G401 (cell line): ENCODE measurements at places on chromosomes 5 and 9.

GRCh38 chr9:38414040-38414723, 10.1 kb downstream of the IGFBPL1 start:
- DNase-seq: peak; percentile 80

GRCh38 chr5:150599917-150600511, 40.4 kb upstream of the SYNPO start:
- no peak for DNase-seq

DNA sequence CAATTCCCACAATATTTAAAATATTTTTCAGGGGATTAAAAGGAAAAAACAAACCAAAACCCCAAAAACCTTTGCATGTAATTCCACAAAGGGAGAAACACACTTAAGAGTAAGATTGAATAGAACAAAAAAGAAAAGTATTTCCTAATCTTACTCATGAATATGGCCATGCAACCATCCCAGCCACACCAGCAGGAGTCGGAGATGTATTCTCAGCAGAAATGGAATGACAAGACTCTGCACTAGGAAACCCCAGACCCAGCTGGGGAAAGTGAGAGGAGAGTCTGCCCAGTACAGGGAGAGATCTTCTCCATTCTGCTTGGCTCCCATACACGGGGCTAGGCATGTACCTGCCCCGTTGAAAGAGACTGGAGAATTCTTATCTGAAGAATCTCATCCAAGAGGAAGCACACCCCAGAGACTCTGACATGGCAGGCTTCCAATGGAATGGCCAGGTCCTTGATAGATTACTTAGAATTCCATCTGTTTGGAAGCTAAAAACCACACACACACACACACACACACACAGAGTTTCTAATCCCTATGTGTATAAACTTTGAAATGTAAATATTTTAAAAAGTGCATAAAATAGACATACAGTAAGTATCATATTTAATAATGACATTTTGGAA, 118.8 kb downstream of the GADD45G start:
- no peak for DNase-seq

DNA sequence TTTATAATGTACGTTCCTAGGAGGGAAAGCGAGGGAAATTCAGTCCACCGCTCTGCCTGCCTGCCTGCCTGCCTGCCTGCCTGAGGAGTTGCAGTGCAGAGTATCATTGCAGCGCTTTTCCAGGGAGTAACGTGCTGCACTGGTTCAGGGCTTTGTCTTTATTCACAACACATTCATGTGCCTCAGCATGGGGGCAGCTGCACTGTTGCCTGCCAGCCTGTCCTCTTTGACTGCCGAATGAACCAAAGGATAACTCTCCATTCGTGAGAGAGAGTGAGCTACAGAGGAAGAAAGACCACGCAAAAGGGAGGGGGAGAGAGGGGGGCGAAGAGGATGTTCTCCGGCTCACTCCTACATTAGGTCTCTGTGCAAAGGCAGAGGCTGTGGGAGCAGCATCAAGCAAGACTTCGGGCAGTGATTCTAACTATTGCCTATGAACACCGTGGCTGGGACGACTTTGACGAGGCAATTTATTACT, 791.2 kb downstream of the MAT2B start:
- DNase-seq: no peak

GRCh38 chr9:131020388-131020787, 11.4 kb downstream of the LAMC3 start:
- DNase-seq: no peak

GRCh38 chr5:43268188-43268820, 44.9 kb downstream of the HMGCS1 start:
- no peak for DNase-seq

- DNase-seq: no peak
These were observed 76.9 kb downstream of the UBE2R2 start for GRCh38 chr9:33893861-33894260.

- no peak for DNase-seq
These were observed 305.4 kb upstream of the MSX2 start for GRCh38 chr5:174418809-174419539.

DNA sequence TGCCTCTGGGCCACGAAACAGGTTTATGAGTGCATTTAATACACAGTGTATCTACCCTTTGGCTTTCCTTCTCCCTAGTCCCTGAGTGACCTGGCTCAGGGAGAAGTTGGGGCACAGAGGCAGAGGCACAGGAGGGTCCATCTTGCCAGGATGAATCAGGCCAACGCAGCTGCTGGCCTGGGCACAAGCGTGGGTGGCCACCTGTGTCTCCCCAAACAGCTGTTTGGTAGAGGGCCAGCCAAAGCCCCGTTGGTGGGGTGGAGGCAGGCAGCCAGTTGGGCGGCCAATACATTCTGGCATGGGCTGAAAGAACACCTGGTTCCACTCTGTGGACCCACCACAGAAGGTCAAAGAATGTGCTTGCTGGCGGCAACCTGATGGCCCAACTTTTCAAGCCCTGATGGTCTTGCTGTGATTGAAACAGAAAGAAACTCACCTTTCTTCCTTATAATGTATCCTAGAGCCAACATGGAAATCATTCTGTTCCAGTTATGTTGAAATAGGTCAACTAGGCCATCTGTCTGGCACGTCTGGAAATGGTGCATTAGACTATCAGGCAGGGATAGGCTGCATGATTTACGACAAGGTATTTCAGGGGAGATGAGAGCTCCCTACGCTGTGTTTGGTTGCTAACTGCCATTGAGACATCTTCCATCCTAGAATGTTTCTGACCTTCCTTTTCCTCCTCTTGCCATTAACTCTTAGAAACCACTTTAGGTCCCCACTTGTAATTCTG, 337.4 kb downstream of the ADAMTS6 start:
- peak; percentile 21 for DNase-seq

GRCh38 chr5:73447530-73448462, 781 bp downstream of the FOXD1 start:
- DNase-seq: peak; percentile 37

GRCh38 chr5:98514215-98514614, 259.2 kb upstream of the RGMB start:
- no peak for DNase-seq

DNA sequence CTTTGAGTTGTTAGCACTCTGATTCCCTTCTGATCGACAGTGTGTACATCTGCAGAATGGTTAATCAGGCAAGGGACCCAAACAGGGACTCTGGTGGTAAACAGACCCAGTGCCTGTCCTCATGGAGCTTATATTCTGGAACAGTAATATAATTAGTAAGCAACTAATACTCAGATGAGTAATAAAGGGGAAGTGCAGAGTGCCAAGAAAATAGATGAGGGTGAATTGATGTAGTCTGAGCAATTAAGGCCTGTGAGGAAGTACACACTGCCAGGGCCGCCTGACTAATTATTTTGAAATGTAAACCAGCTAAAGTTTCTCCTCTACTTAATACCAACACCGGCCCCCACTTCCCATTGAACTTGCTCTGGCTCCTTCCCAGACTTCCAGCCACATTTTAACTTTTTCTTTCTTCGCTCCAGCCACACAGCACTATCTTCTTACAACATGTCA, 4.2 kb downstream of the DHX29 start:
- no peak for DNase-seq

- no peak for DNase-seq
These were observed 11.3 kb upstream of the ADAMTS12 start for GRCh38 chr5:33903118-33903517.
